Forelimb muscle (tissue), 1 donor: ENCODE measurements at places on chromosomes 7 and 10. TPM values are rescaled to one million over a fixed set of nuclear protein-coding genes. Genes with fewer than 3 reads are reported as not detected.

DNA sequence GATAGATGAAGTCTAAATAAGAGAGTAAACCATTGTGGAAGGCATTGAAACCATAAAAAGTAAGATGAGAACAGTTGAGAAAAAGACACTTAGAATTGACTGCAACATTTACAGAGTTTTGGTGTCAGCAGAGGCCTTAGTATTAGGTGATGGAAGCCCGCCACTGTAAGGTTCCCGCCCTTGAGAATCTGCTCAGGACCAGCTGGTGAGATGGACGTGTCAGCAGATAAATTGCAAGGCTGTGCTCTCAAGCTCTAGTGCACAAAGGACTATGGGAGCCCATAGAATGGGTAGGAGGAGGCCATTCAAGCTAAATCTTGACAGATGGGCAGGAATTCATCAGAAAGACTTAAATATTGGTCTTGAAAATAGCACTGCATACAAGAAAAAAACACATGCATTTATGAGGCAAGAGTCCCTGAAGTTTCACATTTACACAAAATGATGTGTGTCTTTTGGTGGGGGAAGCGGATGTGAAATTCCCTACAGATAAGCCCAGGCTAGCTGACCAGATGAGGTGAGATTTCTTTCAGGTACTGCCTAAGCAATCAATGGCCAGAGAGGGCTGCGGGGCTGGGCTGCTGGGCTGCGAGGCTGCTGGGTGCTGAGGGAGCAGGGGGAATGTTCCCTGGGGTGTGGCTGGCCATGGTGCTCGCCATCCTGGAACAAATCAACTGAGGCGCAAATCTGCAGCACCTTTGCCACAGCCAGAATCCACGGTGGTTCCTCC, 42.5 kb downstream of the SYPL1 start:
- no peak for DNase-seq

GRCh38 chr10:30554440-30554825, 75.1 kb downstream of the LYZL2 start:
- no peak for DNase-seq

Gene MGMT
- 13.9 TPM for polyA plus RNA-seq

DNA sequence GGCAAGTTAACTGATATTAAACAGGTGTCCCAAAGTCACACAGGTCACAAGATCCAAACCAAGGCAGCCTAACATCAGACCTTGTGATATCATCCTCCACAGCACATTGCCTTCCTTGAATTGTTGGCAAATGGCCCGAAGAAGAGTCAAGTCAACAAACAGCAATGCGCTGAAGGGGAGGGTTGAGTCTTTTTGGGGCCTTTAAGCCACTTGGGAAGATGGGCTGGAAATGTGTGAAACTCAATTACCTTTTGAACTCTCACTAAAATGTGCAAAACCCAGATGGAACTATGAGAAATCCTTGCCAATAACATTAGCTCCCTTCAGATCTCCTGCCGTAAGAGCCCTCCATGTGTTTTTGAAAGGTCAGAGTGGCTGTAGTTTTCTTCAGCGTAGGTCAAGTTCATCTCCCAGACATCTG, 47.9 kb upstream of the STK17A start:
- peak; percentile 2 for DNase-seq

DNA sequence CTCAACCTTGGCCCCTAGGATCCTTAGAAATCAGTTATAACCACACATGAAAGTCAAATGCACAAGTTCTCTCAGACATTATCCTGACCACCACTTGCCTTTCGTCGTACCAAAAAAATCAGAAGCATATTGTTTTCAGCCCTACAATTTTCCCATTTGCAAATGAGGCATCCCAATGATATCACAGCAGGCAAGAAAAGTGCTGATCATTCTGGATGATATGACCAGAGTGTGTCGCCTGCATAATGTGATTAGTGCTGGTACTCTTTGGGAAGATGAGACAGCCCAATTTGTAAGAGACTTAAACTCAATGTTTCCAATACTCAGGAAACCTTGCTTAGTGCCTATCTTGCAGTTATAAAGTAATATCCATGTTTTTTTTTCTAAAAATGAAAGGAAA, 168.0 kb downstream of the SORCS1 start:
- DNase-seq: no peak

- no peak for DNase-seq
These were observed 566 bp downstream of the ZNF789 start for GRCh38 chr7:99473315-99473596.

Gene FFAR4
- 0.04 TPM for polyA plus RNA-seq

Gene ATXN7L1
- 6.9 TPM for polyA plus RNA-seq

DNA sequence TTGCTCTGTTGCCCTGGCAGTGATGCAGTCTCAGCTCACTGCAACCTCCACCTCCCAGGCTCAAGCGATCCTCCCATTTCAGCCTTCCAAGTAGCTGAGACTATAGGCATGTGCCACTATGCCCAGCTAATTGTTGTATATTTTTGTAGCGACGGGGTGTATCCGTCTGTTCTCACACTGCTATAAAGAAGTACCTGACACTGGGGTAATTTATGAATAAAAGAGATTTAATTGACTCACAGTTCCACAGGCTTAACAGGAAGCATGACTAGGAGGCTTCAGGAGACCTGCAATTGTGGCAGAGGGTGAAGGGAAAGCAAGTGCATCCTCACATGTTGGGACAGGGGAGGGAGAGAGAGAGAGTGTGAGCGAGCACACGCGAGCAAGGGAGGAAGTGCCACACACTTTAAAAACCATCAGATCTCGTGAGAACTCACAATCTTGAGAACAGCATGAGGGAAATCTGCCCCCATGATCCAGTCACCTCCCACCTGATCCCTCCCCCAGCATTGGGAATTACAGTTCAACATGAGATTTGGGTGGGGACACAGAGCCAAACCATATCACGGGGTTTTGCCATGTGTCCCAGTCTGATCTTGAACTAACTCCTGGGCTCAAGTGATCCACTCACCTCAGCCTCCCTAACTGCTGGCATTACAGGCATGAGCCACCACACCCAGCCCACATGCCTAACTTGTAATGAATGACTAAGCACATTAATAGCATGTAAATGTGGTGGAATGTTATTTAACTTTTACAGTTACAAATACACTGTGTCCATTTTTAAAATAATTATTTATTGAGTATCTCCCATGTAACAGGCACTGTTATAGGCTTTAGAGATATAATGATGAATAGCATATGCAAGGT, 65.5 kb downstream of the RALA start:
- no peak for DNase-seq

Gene NEUROD6
- polyA plus RNA-seq: 0.09 TPM

- no peak for DNase-seq
These were observed 625 bp upstream of the GSTO2 start for GRCh38 chr10:104268405-104268712.

Gene TRIP6
- polyA plus RNA-seq: 41.1 TPM

DNA sequence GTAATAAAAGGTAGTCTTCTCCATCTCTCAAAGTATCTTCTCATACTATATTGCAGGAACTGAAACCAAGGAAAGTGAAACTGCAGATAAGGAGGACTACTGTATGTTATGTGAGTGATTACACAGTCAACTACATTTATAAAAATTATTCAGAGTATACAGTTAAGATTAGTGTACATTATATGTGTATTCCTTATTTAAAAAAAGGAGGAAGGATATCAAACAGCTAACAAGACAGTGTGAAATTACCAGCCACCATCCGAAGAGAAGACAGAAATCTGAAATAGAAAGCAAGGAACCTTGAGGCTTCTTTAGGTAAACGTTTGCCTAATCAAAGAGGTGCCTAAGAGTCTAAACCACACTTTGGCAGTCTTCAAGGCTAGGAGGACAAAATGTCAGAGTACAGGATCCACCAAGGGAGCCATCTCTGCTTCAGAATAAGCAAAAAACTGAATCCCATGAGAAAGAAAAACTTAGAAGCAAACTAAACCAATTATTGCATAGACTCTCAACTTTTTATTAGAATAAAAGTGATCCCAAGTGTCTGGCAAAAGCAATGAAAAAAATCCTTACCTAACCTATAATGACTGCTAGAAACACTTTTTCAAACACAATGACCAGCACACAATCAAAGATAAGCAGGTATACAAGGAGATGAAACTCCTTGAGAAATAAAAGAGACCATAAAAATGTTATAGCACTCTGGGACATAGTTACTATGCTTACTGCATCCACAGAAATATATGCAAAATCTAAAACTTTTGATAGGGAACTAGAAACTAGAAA, 6.4 kb downstream of the USP6NL start:
- no peak for DNase-seq

Gene KEL
- 0.87 TPM for polyA plus RNA-seq

Gene ASB10
- polyA plus RNA-seq: 6.2 TPM

GRCh38 chr7:136677471-136678365, 190.7 kb upstream of the CHRM2 start:
- DNase-seq: no peak

Gene IGFBP1
- polyA plus RNA-seq: 0.16 TPM

Gene COL1A2
- polyA plus RNA-seq: 3,345 TPM

GRCh38 chr7:129095258-129095657, 40.3 kb upstream of the TNPO3 start:
- no peak for DNase-seq

DNA sequence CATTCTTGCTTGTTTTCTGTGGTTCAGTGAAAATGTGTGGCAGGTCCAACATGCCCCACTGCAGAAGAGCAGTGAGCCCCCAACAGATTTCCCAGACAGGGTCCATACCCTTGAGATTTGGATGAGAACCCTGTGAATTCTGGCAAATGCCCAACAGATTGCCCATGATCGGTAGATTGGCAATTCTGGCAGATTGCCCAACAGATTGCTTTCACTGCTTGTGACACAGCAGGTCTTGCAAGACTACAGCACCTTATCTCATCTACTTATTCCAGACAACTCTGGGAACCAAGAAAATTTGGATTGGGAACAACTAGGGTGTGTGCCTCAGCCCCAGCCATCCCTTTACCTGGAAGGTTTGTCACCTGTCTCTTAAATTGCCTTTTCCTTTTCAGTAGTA, 143.7 kb upstream of the COL1A2 start:
- DNase-seq: no peak
